Natural killer cell (primary cell): ENCODE measurements at places on chromosomes 4 and X.

DNA sequence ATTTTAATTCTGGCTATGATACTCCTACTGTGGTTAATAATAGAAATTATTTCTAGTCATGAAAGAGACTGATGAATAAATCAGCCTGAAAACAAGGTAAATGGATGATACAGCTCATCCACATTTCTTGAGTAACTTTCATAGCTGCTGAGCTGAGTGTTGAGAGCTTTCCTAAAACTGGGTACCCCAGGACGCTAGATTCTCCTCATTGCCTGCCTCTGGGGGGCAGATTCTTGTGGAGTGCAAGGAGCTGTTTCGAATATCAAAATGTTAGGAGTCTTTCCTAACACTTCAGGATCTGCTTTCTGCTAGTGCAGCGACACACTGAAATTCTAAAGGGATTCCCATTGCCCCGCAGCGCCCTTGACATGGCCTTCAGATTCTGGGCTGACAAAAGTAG lies 2.1 kb downstream of the MND1 start:
- peaks cover 8% of the 10 kb centered on the region for H3K4me1 ChIP-seq
- no peak for DNase-seq
- H3K27ac ChIP-seq, result no peak overlapping the region
- H3K27me3 ChIP-seq, result no peaks in the 10 kb centered on the region

DNA sequence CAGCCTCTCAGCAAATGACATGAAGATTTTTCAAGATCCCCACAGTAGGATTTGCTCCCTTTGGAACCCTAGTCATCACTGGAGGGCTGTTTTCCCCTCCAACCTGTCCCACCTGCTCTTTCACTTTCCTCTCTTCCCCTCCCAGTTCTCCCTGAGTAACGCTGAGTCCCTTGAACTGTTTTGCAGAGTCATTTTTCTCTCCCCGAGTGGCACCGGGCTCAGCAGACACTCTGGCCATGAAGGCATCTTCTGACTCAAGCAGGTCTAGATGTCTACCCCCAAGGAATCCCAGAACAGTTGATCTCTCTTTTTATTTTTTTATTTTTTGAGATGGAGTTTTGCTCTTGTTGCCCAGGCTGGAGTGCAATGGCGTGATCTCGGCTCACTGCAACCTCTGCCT lies 52.2 kb downstream of the HTRA3 start:
- H3K4me1 ChIP-seq, result no peaks in the 10 kb centered on the region
- no peak overlapping the region for H3K27ac ChIP-seq
- H3K27me3 ChIP-seq, result no peaks in the 10 kb centered on the region
- no peaks in the 10 kb centered on the region for H3K36me3 ChIP-seq
- H3K4me3 ChIP-seq, result no peak overlapping the region
- no peak for DNase-seq

DNA sequence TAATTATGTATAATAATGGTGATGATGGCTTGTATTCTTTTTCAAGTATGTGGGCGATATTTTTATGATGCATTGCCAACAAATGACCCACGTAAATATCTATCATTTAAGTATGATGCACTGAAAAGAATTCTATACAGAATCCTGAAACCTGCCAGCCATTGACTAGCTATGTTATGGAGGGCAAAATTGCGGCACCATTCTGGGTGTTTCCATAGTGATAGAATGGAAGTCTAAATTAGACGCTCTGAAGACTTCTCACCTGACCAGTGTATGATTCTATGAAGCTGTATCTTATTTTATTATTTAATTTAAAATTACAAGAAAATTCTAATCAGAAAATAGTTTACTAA lies 677 bp upstream of the CENPC start:
- peak overlapping the region; percentile 88 for H3K4me3 ChIP-seq
- H3K36me3 ChIP-seq, result peaks cover 24% of the 10 kb centered on the region
- peaks cover 3% of the 10 kb centered on the region for H3K4me1 ChIP-seq
- H3K27ac ChIP-seq, result peak overlapping the region; percentile 96
- no peaks in the 10 kb centered on the region for H3K27me3 ChIP-seq
- peak; percentile 31 for DNase-seq

GRCh38 chr4:163920426-163920825 lies 425.9 kb downstream of the TMA16 start:
- no peaks in the 10 kb centered on the region for H3K36me3 ChIP-seq
- no peak overlapping the region for H3K27ac ChIP-seq
- no peaks in the 10 kb centered on the region for H3K4me1 ChIP-seq

- H3K27ac ChIP-seq, result no peak overlapping the region
- no peaks in the 10 kb centered on the region for H3K36me3 ChIP-seq
Measured at GRCh38 chr4:116229420-116229819, 856.0 kb downstream of the TRAM1L1 start.

GRCh38 chr4:11286533-11286932 lies 142.2 kb downstream of the HS3ST1 start:
- no peaks in the 10 kb centered on the region for H3K36me3 ChIP-seq
- peak overlapping the region; percentile 45 for H3K27ac ChIP-seq
- DNase-seq, result no peak
- no peaks in the 10 kb centered on the region for H3K4me1 ChIP-seq

GRCh38 chr4:95421869-95422268 lies 126.9 kb downstream of the UNC5C start:
- no peak for DNase-seq
- no peak overlapping the region for H3K27ac ChIP-seq

DNA sequence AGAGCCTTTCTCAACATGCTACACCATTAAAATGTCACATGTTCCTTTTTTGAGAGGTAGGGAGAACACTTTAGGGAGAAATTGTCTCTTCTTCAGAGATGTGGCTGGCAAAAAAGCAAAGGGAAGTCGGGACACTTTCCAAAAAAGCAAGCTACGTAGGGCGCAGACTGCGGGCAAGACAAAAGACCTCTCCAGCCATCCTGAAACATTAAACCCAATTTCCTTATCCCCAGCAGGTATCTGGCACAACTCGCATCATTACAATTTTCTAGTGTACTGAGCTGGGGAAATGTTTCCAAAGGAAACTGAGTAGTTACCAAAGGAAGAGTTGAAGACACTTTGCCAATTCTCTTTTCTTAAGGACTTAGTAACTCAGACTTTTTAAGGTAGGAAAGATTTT lies 116.0 kb downstream of the PACRGL start:
- H3K36me3 ChIP-seq, result no peaks in the 10 kb centered on the region
- DNase-seq, result no peak
- no peak overlapping the region for H3K27ac ChIP-seq
- H3K4me1 ChIP-seq, result no peaks in the 10 kb centered on the region

GRCh38 chrX:10197279-10198210 lies 40.8 kb downstream of the CLCN4 start:
- no peak overlapping the region for H3K4me3 ChIP-seq
- H3K27me3 ChIP-seq, result no peaks in the 10 kb centered on the region
- DNase-seq, result no peak
- H3K36me3 ChIP-seq, result no peaks in the 10 kb centered on the region
- H3K4me1 ChIP-seq, result peaks cover 16% of the 10 kb centered on the region

DNA sequence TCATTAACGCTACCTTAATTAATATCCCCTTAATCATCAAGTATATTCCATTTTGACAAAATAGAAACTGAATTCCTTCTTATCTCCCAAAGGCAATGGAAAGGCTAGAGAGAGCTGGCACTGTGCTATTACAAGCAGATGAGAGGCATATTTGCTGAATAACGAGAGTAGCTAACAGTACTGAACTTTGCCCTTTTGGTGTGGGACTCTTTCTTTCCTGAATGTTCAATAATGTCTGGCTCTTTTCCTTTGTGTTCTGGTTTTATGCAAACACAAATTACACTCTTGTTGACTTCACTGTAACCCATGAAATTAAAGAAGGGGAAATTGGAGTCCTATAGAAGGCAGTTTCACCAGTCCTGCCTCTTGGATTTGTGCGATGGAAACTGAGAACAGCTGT lies 63.5 kb downstream of the SHROOM3 start:
- no peak overlapping the region for H3K4me3 ChIP-seq
- H3K36me3 ChIP-seq, result no peaks in the 10 kb centered on the region
- no peak overlapping the region for H3K27ac ChIP-seq
- H3K4me1 ChIP-seq, result no peaks in the 10 kb centered on the region
- no peaks in the 10 kb centered on the region for H3K27me3 ChIP-seq
- no peak for DNase-seq

- no peaks in the 10 kb centered on the region for H3K27me3 ChIP-seq
- H3K4me1 ChIP-seq, result no peaks in the 10 kb centered on the region
- H3K27ac ChIP-seq, result no peak overlapping the region
- DNase-seq, result no peak
Measured at GRCh38 chr4:17329046-17329445, 182.8 kb downstream of the QDPR start.

DNA sequence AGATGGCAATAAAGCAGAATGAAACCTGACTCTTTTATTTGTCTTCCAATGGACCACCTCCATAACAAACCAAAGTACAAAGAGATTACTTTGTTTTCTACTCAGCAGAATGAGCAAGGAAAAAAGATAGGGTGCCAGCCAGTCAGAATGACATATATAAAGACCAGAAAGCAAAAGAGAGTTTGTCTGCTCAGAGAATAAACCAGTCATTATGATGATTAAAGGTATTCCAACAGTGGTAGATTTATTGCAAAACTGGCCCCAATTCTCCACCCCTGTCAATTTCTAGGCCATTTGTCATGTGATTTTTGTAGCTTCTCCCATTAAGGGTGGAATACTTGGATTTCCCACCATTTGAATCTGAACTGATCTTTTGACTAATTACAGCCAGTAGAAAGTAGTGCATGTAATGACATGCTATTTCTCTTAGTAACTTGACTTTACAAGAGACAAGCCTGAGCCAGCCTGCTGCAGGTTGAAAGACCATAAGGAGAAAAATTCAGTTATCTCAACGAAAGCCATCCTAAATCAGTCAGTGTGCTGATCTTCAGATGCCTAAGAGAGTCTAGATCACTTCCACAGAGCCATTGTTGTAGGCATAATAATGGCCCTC lies 203.1 kb downstream of the EPHA5 start:
- no peaks in the 10 kb centered on the region for H3K36me3 ChIP-seq
- DNase-seq, result no peak
- no peaks in the 10 kb centered on the region for H3K27me3 ChIP-seq

GRCh38 chr4:153428941-153429475 lies 37.2 kb upstream of the TMEM131L start:
- no peaks in the 10 kb centered on the region for H3K36me3 ChIP-seq
- DNase-seq, result no peak
- H3K4me3 ChIP-seq, result no peak overlapping the region
- no peak overlapping the region for H3K27ac ChIP-seq
- no peaks in the 10 kb centered on the region for H3K27me3 ChIP-seq

GRCh38 chrX:74179071-74179470 lies 124.9 kb upstream of the ZCCHC13 start:
- H3K27ac ChIP-seq, result no peak overlapping the region
- H3K36me3 ChIP-seq, result no peaks in the 10 kb centered on the region
- H3K4me3 ChIP-seq, result no peak overlapping the region
- no peaks in the 10 kb centered on the region for H3K4me1 ChIP-seq

DNA sequence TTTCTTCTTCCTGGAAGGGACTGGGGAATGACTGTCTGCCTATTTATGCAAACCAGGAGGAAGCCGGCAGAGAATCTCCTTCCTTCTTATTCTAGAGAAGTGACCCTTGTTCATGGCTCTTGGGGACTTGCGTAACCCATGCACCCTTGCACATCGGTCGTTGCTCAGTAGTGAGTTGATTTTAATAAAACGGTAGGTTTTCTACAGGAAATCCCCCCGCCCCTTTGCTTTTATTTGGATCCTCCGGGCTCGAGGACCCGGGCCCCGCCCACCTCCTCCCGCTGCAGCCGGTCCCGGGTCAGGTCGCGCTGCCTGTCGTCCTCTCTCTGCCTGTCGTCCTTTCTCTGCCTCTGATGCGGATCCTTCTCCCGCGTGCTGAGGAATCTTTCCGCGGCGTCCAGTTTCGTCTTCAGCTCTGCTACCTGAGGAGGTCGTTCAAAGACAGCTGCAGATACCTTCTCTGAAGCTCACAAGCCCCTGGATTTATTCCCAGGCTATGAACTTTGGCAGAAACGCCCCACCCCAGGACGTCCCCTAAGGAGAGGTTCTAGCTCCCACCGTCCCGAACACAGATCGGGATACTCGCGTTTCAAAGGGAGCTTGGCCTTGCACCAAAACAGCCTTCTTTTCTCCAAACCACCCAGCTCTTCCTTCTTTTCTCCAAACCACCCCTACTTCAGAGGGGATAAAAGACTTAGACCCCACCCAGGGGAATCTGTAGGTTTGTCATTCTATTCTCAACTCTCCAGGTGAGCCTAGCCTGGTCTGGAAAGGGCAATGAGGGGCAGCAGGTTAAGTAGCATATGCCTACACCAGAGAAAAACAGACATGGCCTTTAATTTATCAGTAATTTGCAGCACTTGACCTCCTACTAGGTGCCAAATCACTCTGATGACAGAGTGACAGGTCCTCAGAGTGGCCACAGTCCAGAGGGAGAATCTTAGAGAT lies 7.0 kb downstream of the TNIP3 start:
- peak; percentile 60 for DNase-seq
- H3K27me3 ChIP-seq, result peaks cover 2% of the 10 kb centered on the region
- H3K4me1 ChIP-seq, result peaks cover 25% of the 10 kb centered on the region
- no peaks in the 10 kb centered on the region for H3K36me3 ChIP-seq
- no peak overlapping the region for H3K27ac ChIP-seq

GRCh38 chrX:17738737-17739535 lies 1.6 kb downstream of the SCML1 start:
- peaks cover 24% of the 10 kb centered on the region for H3K4me1 ChIP-seq
- no peaks in the 10 kb centered on the region for H3K27me3 ChIP-seq
- DNase-seq, result no peak
- H3K27ac ChIP-seq, result peak overlapping the region; percentile 59

DNA sequence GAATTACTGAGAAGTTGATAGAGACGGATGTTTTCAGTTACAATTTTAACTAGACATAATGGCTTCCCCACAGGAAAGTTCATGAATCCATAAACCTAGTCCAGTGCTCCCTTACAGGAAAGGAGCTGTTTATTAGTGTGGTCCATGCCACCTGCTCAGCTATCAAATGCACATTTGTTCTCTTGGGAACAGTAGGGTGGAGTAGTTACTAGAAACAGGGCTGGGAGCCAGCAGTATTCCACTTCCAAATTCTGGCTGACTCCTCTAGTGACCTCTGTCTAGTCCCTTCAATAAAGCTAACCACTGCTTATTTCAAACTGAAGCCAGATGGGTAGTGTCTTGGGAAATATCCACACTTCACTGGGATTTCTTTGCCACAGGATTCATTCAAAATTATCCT lies 88.4 kb upstream of the TLL1 start:
- no peak overlapping the region for H3K27ac ChIP-seq
- no peak overlapping the region for H3K4me3 ChIP-seq
- H3K36me3 ChIP-seq, result no peaks in the 10 kb centered on the region
- H3K4me1 ChIP-seq, result no peaks in the 10 kb centered on the region

- no peak for DNase-seq
- H3K4me1 ChIP-seq, result no peaks in the 10 kb centered on the region
- H3K27ac ChIP-seq, result no peak overlapping the region
- no peaks in the 10 kb centered on the region for H3K36me3 ChIP-seq
- H3K27me3 ChIP-seq, result no peaks in the 10 kb centered on the region
Measured at GRCh38 chrX:125306335-125306866, 13.3 kb upstream of the TEX13C start.

- no peaks in the 10 kb centered on the region for H3K27me3 ChIP-seq
- H3K27ac ChIP-seq, result no peak overlapping the region
- no peaks in the 10 kb centered on the region for H3K36me3 ChIP-seq
- H3K4me1 ChIP-seq, result no peaks in the 10 kb centered on the region
Measured at GRCh38 chrX:113956936-113957335, 627.0 kb upstream of the HTR2C start.

- no peaks in the 10 kb centered on the region for H3K4me1 ChIP-seq
- DNase-seq, result no peak
- no peaks in the 10 kb centered on the region for H3K27me3 ChIP-seq
- no peak overlapping the region for H3K4me3 ChIP-seq
- H3K36me3 ChIP-seq, result no peaks in the 10 kb centered on the region
Measured at GRCh38 chr4:81687471-81687870, 215.8 kb upstream of the RASGEF1B start.

GRCh38 chr4:144648042-144648441 lies 2.1 kb downstream of the HHIP start:
- H3K36me3 ChIP-seq, result no peaks in the 10 kb centered on the region
- peaks cover 21% of the 10 kb centered on the region for H3K4me1 ChIP-seq
- H3K4me3 ChIP-seq, result no peak overlapping the region
- H3K27me3 ChIP-seq, result peaks cover 19% of the 10 kb centered on the region
- no peak for DNase-seq
- H3K27ac ChIP-seq, result no peak overlapping the region
